Activated CD8-positive, alpha-beta T cell treated with anti-CD3 and anti-CD28 coated beads for 36 hours (primary cell): ENCODE measurements at places on chromosomes 16 and 17. TPM values are rescaled to one million over a fixed set of nuclear protein-coding genes. Genes with fewer than 3 reads are reported as not detected.

GRCh38 chr17:16943541-16944333 is 28.2 kb downstream of the TNFRSF13B start:
- H3K4me3 ChIP-seq: no peak overlapping the region
- DNase-seq: no peak
- no peaks in the 10 kb centered on the region for H3K36me3 ChIP-seq

DNA sequence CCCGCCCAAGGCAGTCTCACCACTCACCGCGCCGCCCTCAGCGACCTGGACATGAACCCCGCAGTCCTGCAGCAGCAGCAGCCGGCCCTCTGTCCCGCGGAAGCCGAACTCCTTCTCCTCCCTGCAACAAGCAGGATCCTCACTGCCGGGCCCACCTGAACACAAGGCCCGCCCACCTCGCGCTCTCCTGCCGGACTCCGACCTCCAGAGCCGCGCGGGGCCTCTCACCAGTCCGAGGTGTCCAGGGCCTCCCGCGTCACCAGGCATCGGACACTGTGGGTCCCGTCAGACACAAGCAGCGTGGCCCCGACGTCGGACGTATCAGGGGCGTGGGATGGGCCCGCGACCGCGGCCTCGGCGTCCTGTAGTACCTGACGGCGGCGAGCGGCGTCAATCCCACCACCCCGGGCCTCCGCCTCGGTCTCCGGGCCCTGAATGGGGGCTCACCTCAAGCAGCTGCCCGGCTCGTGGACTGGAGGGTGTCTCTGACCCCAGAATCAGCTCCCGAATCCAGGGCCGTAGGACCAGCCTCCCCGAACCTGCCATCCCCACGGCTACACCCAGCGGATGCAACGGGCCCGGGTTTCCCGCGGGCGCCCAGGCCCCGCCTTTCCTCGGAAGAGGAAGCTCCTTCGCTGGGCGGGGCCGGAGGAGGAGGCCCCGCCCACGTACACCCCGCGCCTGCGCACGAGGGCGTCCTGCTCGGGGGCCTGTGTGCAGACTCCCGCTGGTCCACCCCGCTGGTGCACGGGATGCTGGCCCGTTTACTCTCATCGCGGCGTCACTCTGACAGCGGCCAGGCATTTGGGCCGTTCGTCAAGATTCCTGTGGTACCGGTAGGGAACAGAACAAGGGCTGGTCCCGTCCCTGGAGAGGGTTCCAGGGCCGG is at the start of gene ACD:
ACD (minus strand) TSS at position 586 of the 889 bp plus-strand sequence; CDS start at position 546, 40 bp downstream.
- peak; percentile 92 for DNase-seq
- H3K4me3 ChIP-seq: peak within 1 kb of the TSS; percentile 90
- H3K27ac ChIP-seq: peak within 1 kb of the TSS; percentile 92

GRCh38 chr17:12634789-12635414 is 30.8 kb upstream of the MYOCD start:
- no peaks in the 10 kb centered on the region for H3K36me3 ChIP-seq
- no peak overlapping the region for H3K4me3 ChIP-seq
- peaks cover 7% of the 10 kb centered on the region for H3K27me3 ChIP-seq
- H3K4me1 ChIP-seq: no peaks in the 10 kb centered on the region
- DNase-seq: no peak
- H3K27ac ChIP-seq: no peak overlapping the region

GRCh38 chr16:89119661-89120141 is 26.0 kb downstream of the ACSF3 start:
- H3K27me3 ChIP-seq: no peaks in the 10 kb centered on the region
- peaks cover 31% of the 10 kb centered on the region for H3K36me3 ChIP-seq
- no peak for DNase-seq

- H3K36me3 ChIP-seq: no peaks in the 10 kb centered on the region
- no peak for DNase-seq
- H3K4me1 ChIP-seq: peaks cover 42% of the 10 kb centered on the region
- no peak overlapping the region for H3K27ac ChIP-seq
- H3K4me3 ChIP-seq: no peak overlapping the region
Observed at GRCh38 chr16:88784856-88785105, 239 bp downstream of the PIEZO1 start.

GRCh38 chr16:84065536-84066132 is 23.0 kb upstream of the SLC38A8 start:
- peaks cover 41% of the 10 kb centered on the region for H3K36me3 ChIP-seq
- DNase-seq: peak; percentile 69
- no peak overlapping the region for H3K27ac ChIP-seq
- H3K4me3 ChIP-seq: no peak overlapping the region
- no peaks in the 10 kb centered on the region for H3K27me3 ChIP-seq
- peaks cover 8% of the 10 kb centered on the region for H3K4me1 ChIP-seq

DNA sequence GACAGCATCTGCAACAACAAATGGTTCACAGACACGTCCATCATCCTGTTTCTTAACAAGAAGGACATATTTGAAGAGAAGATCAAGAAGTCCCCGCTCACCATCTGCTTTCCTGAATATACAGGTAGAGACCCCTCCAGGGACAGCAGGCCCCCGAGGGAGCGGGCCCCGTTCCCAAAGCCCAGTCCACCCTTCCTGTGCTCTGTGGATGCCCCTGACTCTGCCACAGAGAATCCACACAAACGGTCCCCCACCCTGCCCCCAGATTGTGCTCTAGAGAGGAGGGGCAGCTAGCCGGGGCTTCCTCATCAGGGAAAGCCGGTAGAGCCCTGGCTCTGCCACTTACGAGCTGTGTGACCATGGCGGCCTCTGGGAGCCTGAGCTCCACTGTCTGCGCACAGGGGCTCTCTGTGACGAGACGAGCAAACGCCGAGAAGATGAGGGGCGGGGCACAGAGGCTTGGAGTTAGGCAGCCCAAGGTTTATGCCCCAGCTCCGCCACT is 84.4 kb downstream of the AMFR start:
- no peaks in the 10 kb centered on the region for H3K27me3 ChIP-seq
- no peak for DNase-seq
- no peak overlapping the region for H3K27ac ChIP-seq
- H3K4me3 ChIP-seq: no peak overlapping the region
- no peaks in the 10 kb centered on the region for H3K4me1 ChIP-seq

ABCC11 gene
- total RNA-seq: 0.16 TPM

AOC3 gene
- 2.9 TPM for total RNA-seq

NOMO2 gene
- 72.0 TPM for total RNA-seq

ABCA9 gene
- total RNA-seq: not detected

BICDL2 gene
- 0.77 TPM for total RNA-seq

FAM20A gene
- not detected for total RNA-seq

KRT39 gene
- total RNA-seq: not detected
